Mesothelial cell of epicardium (in vitro differentiated cells): ENCODE measurements at places on chromosomes 7 and 10.

GRCh38 chr7:151711906-151712809 is 164.8 kb downstream of the PRKAG2 start:
- H3K4me3 ChIP-seq, result no peak overlapping the region
- no peaks in the 10 kb centered on the region for H3K4me1 ChIP-seq
- DNase-seq, result no peak

- H3K4me1 ChIP-seq, result peaks cover 13% of the 10 kb centered on the region
- peaks cover 2% of the 10 kb centered on the region for H3K36me3 ChIP-seq
- no peak overlapping the region for H3K4me3 ChIP-seq
- no peaks in the 10 kb centered on the region for H3K27me3 ChIP-seq
- H3K27ac ChIP-seq, result no peak overlapping the region
Observed at GRCh38 chr10:61081301-61081700, 137.3 kb upstream of the RHOBTB1 start.

DNA sequence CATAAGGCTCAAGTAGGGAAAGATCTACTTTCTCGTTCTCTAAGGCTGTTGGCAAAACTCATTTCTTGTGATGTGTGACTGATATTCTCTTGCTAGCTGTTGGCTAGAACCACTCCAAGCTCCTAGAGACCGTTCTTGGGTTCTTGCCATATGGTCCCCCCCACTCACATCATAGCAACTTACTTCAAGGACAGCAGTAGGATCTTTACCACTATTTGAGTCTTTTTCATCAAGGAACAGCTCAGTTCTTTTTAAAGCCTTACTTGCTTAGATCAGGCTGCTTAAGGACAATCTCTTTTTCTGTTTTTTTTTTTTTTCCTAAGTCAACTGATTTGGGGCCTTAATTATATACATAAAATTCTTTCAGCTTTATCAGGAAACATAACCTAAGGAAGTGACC is 251.1 kb downstream of the GPR37 start:
- H3K36me3 ChIP-seq, result no peaks in the 10 kb centered on the region
- H3K4me3 ChIP-seq, result no peak overlapping the region
- no peaks in the 10 kb centered on the region for H3K27me3 ChIP-seq
- no peak for DNase-seq

DNA sequence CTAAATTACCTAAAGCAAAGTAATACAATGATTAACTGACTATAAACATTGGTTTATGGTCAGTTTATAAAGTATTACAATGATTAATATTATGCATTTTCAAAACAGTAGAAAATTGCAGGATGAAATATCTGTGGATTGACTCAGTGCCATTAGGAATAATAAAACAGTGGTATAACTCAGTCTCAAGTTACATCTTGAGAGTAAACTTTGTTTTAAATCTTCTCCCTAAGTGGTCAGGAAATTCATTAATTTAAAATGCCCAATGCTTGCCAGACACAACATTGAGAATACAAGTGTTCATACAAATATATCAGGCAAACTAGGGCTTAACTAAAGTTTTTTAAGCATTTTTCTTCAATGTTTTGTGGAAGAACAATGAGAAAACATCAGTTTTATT is 257.8 kb downstream of the ETV1 start:
- H3K27me3 ChIP-seq, result no peaks in the 10 kb centered on the region
- no peak overlapping the region for H3K4me3 ChIP-seq
- H3K36me3 ChIP-seq, result peaks cover 4% of the 10 kb centered on the region

GRCh38 chr7:35860664-35861063 is 59.8 kb downstream of the SEPTIN7 start:
- H3K27me3 ChIP-seq, result no peaks in the 10 kb centered on the region
- peaks cover 8% of the 10 kb centered on the region for H3K4me1 ChIP-seq
- H3K36me3 ChIP-seq, result peaks cover 29% of the 10 kb centered on the region

DNA sequence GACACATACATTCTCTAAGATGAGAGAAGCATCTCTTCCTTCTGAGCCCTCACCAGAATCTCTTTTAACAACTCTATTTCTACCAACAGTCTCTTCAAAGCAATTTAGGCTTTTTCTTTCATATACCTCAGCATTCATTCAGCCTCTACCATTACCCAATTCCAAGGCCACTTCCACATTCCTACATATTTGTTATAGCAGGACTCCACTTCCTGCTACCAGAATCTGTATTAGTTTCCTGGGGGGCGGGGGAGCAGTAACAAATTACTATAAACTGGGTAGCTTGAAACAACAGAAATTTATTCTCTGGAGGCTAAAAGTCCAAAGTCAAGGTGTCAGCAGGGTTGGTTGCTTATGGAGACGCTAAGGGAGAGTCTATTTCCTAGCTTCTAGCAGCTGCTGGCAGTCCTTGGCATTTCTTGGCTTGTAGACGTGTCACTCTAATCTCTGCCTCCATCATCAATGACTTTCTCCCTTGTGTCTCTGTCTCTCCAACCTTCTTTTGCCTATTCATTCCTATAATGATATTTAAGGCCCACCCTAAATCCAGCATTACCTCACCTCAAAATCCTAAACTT is 7.4 kb downstream of the PRPS1L1 start:
- H3K4me1 ChIP-seq, result peaks cover 7% of the 10 kb centered on the region
- no peak for DNase-seq
- H3K4me3 ChIP-seq, result no peak overlapping the region
- no peaks in the 10 kb centered on the region for H3K27me3 ChIP-seq
- H3K27ac ChIP-seq, result no peak overlapping the region

DNA sequence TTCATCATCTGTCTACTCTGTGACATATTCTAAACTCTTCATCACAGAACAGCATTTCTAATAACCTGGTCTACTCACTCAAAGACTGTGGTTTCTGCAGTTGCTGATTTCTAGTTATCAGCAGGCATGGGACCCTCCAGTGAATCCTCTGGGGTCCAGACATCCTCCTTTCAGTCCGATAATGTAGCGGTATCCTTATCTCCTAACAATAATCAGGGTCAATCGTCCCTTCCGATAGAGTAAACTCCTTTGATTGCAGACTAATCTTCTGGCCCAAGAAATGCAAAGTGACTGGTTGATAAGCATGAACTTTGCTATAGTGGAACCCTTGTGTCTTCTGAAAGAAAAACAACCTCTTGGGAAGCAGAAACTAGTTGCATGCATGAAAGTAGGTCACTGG is 1209.8 kb upstream of the CELF2 start:
- H3K36me3 ChIP-seq, result no peaks in the 10 kb centered on the region
- no peak for DNase-seq
- H3K27ac ChIP-seq, result no peak overlapping the region
- no peaks in the 10 kb centered on the region for H3K4me1 ChIP-seq
- peaks cover 1% of the 10 kb centered on the region for H3K27me3 ChIP-seq
- H3K4me3 ChIP-seq, result no peak overlapping the region
